ENCODE measurements at places on chromosomes 4 and X.

GRCh38 chr4:170243662-170244288, 154.0 kb upstream of the AADAT start:
- no peak for DNase-seq

- DNase-seq = no peak
Measured at GRCh38 chr4:13905543-13905942, 278.0 kb upstream of the BOD1L1 start.

GRCh38 chr4:38130884-38131283, 170.7 kb downstream of the PTTG2 start:
- DNase-seq = no peak

DNA sequence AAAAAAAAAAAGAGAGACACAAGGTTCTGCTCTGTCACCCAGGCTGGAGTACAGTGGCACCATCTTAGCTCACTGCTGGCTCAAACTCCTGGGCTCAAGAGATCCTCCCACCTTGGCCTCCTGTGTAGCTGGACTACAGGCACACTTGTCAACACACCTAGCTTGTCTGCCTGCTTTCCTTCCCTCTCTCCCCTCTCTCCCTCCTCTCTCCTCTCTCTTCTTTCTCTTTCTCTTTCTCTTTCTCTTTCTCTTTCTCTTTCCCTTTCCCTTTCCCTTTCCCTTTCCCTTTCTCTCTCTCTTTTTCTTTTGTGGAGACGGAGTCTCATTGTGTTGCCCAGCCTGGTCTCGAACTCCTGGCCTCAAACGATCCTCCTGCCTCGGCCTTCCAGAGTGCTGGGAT, 132.1 kb downstream of the DIPK2B start:
- no peak for DNase-seq

DNA sequence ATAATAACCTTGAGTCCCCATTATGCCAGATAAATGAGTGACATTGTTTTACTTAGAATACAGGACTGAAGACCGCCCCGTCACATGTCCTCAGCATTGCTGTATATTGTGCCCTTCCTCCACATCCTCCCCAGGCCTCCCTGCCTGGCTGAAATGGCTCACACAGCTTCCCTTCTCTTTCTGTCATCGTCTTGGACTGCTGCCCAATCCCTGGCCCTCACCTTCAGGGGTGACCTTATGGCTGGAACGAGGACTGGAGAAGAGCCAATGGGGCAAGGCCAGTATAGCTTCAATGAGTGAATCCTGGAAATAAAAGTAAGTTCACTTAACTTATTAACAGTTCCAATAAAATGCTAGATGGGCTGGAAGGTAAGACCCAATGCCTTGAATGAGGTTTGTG, 2.7 kb downstream of the KCNE5 start:
- DNase-seq = no peak

DNA sequence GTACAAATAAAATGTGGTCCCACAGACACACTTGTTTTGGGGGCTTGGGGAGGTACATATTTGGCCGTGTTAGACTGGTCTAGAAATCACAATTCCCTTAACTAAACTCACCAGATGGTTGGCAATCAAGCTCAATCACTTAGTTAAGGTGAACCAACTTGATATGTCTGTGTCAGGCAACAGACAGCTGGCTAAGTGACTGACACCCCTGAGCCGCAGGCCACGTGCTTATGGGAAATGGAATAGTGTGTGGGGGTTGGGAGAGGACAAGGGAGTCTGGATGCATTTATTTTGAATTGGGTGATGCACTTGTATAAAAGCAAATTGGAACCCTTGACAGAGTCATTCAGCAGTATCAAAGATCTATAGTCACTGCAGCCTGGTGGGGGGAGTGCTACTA, 209.0 kb downstream of the HS6ST2 start:
- no peak for DNase-seq

- DNase-seq = peak; percentile 92
Measured at GRCh38 chr4:66575008-66575696, 904.9 kb upstream of the EPHA5 start.

- no peak for DNase-seq
Measured at GRCh38 chrX:44462850-44463249, 79.8 kb downstream of the FUNDC1 start.

DNA sequence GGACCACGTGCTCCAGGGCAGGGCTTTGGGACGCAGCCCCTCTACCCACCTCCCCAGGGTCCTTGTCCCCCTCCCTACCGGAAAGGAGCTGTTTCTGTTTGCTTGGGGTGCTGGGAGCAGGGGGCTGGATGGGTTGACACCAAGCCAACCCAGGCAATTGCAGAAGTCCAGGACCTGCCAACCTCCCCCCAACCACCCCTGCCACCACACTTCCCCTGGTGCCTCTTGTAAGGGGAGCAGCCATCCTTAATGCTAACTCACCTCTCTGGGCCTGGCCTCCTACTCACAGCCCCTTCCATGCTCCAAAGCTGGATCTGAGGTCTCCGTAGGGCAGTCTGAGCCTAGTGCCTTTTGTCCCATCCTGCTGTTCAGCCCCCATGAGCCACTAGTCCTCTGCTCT, 631.9 kb downstream of the BCOR start:
- DNase-seq = no peak

DNA sequence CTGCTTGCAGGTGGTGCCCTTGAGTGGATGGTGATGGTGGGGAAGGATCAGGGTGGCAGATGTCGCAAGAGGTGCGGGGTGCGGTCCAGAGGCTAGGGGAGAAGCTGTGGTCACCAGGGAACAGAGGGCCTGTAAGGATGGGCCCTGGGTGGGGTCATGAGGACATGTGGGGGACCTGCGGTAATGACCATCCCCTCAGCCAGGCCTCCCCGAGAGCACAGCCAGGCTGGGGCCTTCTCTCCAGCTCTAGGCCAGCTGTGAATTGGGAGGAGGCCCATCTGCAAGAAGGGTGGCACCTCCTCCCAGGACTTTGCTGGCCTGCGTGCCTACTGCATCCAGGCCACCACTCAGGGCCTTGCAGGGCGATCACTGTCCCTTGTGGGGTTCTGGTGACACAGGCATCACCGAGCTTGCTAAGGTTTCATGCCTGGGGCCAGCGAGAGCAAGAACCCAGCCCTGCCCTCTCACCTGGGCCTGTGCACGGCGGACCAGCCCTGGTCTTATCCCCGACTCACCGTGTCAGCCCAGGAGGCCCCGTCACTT, 34.1 kb upstream of the MXD4 start:
- DNase-seq = no peak
